Activated CD8-positive, alpha-beta memory T cell treated with anti-CD3 and anti-CD28 coated beads for 4 hours (primary cell): ENCODE measurements at places on chromosomes 3 and 15.

GRCh38 chr15:65086680-65087111, 10.2 kb downstream of the KBTBD13 start:
- no peak for DNase-seq

GRCh38 chr3:12998648-12999047, 74.6 kb downstream of the IQSEC1 start:
- no peak for DNase-seq

- DNase-seq, result no peak
Observed at GRCh38 chr3:53337167-53337940, 10.0 kb downstream of the DCP1A start.

GRCh38 chr3:134840459-134840858, 45.4 kb downstream of the EPHB1 start:
- DNase-seq, result no peak

DNA sequence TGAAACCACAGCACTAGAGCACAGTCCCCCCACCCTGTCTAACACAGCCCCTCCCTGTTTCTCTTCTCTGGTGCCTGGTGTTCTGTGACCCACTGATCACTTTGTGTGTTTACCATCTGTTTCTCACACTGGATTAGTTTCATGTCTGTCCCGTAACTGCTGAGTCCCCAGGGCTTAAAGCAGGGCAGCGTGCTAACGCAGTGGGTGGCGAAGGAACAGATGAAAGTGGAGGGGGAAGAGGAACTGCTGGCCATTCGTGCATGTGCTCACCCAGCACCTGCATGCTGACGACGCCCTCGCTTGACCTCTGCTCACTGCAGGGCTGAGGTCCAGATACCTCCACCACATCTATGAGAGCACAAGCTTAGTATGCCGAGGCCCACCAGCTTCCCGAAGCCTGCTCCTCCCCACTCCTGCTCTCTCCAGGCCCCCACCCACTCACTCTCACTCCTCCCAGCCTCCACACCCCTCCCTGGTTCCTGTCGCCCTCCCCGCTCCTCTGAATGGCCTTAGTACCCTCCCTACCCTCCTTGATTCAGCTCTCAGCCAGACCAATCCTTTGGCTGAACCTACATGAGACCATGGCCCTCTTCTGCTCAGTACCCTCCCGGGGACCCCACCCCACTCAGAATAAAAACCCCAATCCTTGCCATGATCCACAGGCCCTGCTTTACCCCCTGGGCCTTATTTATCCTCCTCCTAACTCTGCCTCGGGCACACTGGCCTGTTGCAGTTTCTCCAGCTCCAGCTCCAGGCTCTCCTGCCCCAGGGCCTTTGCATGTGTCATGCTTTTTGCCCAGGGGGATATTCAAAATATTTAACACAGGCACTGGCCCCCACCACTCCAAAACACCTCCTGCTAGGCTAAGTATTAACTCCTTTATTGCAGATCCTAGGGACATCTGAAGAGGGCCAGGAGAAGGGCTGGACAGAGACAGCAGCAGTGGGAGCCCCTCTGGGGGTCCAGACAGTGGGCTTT, 15.1 kb upstream of the IQSEC1 start:
- DNase-seq, result no peak

DNA sequence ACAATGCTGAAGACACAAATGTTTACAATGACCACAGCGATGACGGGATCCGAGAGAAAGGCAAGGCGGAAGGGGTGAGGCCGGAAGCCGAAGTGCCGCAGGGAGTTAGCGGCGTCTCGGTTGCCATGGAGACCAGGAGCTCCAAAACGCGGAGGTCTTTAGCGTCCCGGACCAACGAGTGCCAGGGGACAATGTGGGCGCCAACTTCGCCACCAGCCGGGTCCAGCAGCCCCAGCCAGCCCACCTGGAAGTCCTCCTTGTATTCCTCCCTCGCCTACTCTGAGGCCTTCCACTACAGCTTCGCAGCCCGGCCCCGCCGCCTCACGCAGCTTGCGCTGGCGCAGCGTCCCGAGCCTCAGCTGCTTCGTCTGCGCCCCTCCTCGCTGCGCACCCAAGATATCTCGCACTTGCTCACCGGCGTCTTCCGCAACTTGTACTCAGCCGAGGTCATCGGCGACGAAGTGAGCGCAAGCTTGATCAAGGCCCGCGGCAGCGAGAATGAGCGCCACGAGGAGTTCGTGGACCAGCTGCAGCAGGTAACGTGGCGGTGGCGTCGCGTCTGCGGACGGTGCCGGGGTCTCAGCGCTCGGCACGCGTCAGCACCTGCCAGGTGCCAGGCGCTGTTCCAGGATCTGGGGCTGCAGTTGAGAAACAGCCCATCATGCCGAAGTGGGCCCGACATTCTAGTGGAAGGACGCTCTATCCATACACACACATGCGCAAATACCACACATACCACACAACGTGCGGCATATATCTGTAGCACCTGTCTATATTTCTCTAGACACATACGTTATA, at the start of gene DLEC1:
DLEC1 (plus strand) TSS at position 108 of the 798 bp plus-strand sequence; CDS start at position 126, 18 bp downstream.
- DNase-seq, result peak; percentile 65

- no peak for DNase-seq
Observed at GRCh38 chr3:49346797-49347251, 7.0 kb upstream of the USP4 start.

GRCh38 chr3:150049317-150049716, 78.6 kb upstream of the PFN2 start:
- no peak for DNase-seq

DNA sequence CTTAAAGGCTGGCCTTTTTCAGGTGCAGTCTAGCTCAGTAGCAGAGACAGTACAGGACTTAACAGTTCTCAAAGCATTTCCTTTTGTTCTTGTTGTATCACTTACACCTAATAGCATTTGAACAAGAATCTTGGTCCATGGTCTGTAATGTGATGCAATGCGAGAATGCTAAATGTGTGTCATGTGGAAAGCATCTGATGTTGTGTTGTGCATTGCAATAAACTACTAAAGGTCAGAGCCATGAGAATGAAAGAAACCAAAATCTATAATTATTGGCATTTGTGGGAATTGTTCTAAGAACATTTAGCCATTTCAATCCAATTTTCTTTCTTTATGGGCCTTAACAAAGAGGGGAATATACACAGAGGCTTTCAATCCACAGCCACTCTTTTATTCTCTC, 324.5 kb upstream of the ROBO2 start:
- no peak for DNase-seq

DNA sequence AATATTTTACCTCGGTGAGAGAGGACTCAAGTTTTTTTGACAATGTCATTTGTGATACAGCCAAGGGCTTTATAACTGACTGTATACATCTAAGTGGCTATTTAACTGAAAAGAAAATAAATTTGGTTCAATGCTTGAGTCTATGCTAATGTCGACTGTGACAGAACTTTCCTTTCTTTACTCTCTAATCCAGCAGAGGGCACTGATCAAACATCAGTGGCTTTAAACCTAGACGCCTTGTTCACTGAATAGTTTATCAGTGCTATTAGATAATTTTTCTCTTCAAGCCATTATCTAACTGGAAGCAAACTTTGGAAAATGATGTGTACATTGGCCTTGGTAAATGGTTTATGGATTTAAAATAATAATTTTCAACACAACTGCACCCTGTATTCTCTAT, 285.1 kb downstream of the CHL1 start:
- no peak for DNase-seq

- DNase-seq, result no peak
Observed at GRCh38 chr15:63809452-63809851, 24.3 kb downstream of the HERC1 start.

GRCh38 chr15:43505738-43506137, 11.7 kb upstream of the MAP1A start:
- no peak for DNase-seq

DNA sequence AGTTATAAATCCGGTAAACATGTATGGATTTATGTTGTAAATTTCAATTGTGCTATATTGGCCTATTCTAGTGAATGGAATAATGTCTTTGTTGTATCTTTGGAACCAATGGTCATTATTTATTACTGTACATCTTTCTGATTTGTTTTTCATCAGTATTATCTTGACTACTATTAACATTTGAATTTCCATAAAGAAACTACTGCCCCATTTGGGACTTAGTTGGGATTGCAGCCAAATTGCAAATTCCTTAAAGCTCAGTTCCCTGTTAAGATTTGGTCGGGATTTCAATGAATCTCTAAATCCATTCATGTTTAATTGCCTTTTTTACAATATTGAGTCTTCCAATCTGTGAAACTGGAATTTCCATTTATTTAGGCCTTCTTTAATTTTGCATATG, 822.4 kb upstream of the CADM2 start:
- no peak for DNase-seq

GRCh38 chr15:94236608-94237007, 5.2 kb downstream of the MCTP2 start:
- DNase-seq, result no peak
